ENCODE measurements at places on chromosomes 16 and 17.

GRCh38 chr16:55033225-55034156, 102.8 kb downstream of the IRX5 start:
- DNase-seq = no peak

DNA sequence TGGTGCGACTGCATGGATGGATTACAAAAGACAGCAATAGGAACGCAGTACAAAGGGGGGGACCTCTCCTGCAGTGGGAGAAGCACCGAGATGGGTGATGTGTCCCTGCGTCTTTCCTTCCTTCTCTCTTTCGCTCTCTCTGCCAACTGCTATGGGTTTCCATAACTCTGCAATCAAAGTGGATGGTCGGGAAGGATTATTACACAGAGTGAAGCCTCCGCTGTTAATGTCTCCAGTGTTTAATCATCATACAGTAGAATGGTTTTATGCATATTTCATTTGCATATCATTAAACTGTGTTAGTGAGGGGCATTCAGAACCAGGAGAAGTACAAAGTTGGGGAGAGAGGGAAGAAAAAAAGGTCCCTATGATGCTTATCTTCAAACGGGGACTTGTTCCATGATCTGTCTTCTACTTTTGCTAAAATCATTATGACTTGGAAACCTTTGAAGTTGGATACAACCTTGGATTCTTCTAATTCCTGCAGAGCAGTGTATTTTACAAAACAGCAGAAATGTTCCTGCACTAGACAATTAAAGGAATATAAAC, 255.9 kb upstream of the PMFBP1 start:
- DNase-seq = no peak

DNA sequence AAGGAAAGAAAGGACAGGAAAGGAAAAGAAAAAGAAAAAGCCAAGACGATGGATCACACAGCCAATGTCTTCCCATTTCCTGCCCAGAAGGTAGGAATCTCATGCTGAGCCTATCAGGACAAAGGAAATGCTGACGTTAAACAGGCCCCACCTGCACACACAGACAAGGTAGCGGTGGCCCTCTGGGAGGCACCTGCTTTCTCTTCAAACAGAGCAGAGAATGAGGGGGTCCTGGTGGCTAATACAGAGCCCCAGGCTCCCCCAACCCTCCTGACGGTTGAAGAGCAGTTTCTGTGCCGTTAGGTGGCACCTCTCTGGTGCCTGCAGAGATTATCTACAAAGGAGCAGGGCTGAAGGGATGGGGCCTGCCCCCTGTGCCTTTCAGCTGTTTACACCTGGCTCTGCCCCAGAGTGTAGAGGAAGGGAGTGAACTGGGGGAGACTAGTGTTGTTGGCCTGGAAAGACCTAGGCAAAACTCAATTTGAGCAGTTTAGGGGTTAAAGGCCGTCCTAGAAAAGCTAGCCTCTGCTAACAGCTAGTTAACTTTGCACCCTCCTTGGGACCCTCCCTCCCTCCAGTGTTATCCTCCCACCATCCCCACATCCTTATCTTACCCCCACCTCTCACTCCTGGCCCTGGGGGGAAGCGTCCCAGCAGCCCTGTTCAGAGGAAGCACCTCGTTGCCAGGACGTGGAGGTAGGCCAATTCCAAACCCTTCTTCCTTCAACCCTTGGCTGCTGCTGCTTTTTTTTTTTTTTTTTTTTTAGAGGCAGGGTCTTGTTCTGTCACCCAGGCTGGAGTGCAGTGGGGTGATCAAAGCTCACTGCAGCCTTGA, 56.3 kb downstream of the ARHGAP27 start:
- no peak for DNase-seq

- no peak for DNase-seq
Observed at GRCh38 chr16:59683709-59684108, 949.6 kb upstream of the GOT2 start.

DNA sequence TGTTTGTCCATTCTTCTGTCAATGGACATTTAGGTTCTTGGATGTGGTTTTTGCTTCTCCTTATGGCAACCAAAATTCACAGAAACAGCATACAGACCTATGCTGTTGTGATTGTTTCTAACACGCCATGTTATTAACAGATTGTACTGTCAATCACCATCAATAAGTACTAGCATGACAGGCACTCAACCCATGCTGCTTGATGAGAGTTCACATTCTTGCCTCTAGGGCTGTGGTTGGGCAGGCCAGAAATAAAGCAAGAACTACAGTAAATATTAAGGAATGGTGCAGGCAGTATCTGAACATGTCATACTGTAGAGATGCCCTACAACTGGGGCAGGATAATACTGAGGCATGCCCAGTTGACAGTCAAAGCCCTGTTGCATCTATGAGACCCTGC, 171.2 kb upstream of the ZFHX3 start:
- no peak for DNase-seq

DNA sequence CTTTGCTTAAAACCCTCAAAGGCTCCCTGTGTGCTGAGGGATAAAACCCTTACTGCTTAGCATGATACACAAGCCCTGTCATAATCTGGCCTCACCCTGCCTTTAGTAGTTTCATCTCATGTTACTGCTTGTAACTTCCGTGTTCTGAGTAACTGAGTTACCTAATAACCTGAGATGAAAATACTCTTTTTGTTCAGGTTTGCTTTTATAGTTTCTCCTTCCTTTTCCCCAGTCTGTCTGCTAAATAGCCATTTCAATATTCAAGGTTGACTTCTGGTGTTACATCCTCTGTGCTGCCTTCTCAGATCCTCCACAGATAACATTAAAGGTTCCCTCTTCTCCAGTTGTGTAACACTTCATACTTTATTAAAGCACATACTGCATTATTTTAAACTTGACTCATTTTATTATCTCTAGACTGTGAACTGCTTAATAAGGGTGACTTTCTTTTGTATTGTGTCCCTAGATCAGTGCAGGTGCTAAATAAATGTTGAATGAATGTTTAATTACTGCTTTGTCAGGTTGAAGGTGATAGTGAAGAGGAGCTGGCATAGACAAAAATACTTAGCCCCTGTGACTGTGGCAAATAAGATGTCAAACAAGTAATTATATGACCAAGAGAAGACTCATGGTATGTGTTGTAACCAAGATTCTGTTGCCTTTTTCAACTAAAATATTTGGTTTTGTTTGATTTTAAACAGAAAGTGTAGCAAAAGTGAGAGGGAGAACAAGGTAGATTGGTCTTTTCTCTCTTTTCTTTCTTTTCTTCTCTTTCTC, 47.8 kb downstream of the NFAT5 start:
- no peak for DNase-seq

GRCh38 chr16:23505180-23505665, 5.1 kb downstream of the GGA2 start:
- no peak for DNase-seq

GRCh38 chr16:70685938-70686375, at the start of gene MTSS2:
Gene MTSS2, minus strand, starts transcription at chr16:70686053. Its CDS starts 262 bp downstream, at chr16:70685791.
- DNase-seq = no peak

DNA sequence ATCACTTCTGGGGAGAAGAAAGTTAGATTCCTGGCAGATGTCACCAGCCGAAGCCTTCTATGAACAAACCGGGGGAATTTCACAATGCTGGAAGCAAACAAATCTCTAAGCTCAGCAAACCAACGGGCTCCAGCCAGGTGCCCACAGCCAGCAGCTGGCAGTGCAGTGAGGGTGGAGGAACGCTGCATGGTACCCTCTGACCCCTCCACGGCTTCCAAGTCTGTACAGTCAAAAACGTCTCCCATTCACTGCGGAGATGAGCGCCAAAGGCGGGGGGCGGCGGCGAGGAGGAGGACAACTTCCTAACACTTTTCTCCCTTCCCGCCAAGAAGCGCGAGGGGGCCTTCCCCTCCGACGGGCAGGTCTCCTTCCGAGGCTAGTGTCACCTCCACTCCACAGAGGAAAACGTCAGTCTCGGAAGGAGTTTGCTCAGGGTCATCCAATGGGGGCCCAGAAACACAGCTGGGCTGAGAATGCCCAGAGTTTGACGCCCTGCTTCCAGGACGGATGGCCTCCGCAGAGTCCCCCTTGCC, 924 bp downstream of the ZNF598 start:
- DNase-seq = no peak

GRCh38 chr17:82291582-82292250, 18.2 kb upstream of the CSNK1D start:
- no peak for DNase-seq

GRCh38 chr16:30780021-30780420, 7.0 kb downstream of the ZNF629 start:
- DNase-seq = no peak
